ENCODE measurements at places on chromosomes 3 and 15. TPM values are rescaled to one million over a fixed set of nuclear protein-coding genes. Genes with fewer than 3 reads are reported as not detected.

The MUC20 gene
- 14.3 TPM for total RNA-seq

The PCSK6 gene
- total RNA-seq, result 12.3 TPM

The ZPLD1 gene
- not detected for total RNA-seq

The GADL1 gene
- not detected for total RNA-seq

The CEMIP gene
- 7.3 TPM for total RNA-seq

The ACTC1 gene
- 0.62 TPM for total RNA-seq

The LMAN1L gene
- not detected for total RNA-seq

The ANO10 gene
- total RNA-seq, result 32.3 TPM

The C3orf49 gene
- not detected for total RNA-seq

The EPHA6 gene
- 0.53 TPM for total RNA-seq

The CYP8B1 gene
- total RNA-seq, result not detected

The ZBTB20 gene
- total RNA-seq, result 66.4 TPM

The EBLN2 gene
- total RNA-seq, result 3.6 TPM

The C3orf85 gene
- not detected for total RNA-seq

The SCN11A gene
- 0.27 TPM for total RNA-seq

The SNAPC5 gene
- total RNA-seq, result 26.1 TPM

The EPHA3 gene
- total RNA-seq, result 1.4 TPM

The TICRR gene
- 0.32 TPM for total RNA-seq

The RAF1 gene
- total RNA-seq, result 92.7 TPM

The PPARG gene
- 128 TPM for total RNA-seq

The ROBO2 gene
- 11.8 TPM for total RNA-seq

The LRRC15 gene
- 0.24 TPM for total RNA-seq

The CLDN18 gene
- 162 TPM for total RNA-seq

The NUDT16 gene
- total RNA-seq, result 38.7 TPM

The CADPS gene
- 2.7 TPM for total RNA-seq

The OR5K2 gene
- not detected for total RNA-seq

The FMN1 gene
- 38.8 TPM for total RNA-seq

The KCNMB3 gene
- 2.9 TPM for total RNA-seq

The GORASP1 gene
- 81.6 TPM for total RNA-seq

The ZNF639 gene
- 26.2 TPM for total RNA-seq
